Activated T-helper 17 cell treated with anti-CD3 and anti-CD28 coated beads, Interleukin-2, amount 50 U/mL, for 72 hours (primary cell): ENCODE measurements at places on chromosomes 2 and 18. TPM values are rescaled to one million over a fixed set of nuclear protein-coding genes. Genes with fewer than 3 reads are reported as not detected.

Gene FLACC1
- 1.1 TPM for total RNA-seq

Gene OR6B2
- not detected for total RNA-seq

Gene RESP18
- not detected for total RNA-seq

- ATAC-seq, result no peak
These were observed 52.5 kb downstream of the CCDC74A start for GRCh38 chr2:131580187-131580586.

- ATAC-seq, result no peak
These were observed 51.0 kb downstream of the ACTR3 start for GRCh38 chr2:113940891-113941290.
